ENCODE measurements at places on chromosomes 6 and 20. TPM values are rescaled to one million over a fixed set of nuclear protein-coding genes. Genes with fewer than 3 reads are reported as not detected.

GRCh38 chr6:128827675-128828464 lies 55.1 kb upstream of the LAMA2 start:
- no peak for DNase-seq

DNA sequence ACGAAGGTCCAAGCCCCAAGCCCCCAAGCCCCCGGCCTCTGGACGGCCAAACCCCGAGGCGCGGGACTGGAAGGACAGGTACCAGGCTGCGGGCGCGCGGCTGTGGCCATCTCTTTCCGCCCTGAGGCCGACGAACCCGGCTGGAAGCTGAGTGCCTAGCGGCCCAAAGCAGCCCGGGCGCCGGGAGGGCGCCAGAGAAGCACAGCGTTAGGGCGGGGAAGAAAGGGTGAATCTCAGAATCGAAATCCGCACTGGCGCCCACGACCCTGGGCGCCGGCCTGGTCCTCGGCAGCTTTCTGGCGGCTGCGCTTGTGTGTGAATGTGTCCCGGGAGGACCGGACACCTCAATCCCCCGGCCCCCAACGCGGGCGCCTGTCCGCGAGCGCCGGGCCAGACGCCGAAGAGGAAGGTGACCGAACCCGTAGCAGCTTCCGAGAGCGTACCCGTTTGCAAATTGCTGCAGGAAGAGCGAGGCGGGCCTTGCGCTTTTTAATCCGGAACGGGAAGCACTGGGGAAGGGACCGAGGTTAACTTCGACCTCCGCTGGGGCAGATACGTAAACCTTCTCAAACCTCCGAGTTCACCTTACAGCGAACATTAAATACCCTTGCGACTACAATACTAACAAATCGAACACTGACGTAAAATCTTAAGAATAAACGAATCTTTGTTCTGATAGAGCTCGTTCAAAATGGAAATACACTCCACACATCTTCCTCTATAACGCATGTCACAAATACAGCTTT lies 2.9 kb downstream of the NRN1 start:
- DNase-seq, result no peak

DNA sequence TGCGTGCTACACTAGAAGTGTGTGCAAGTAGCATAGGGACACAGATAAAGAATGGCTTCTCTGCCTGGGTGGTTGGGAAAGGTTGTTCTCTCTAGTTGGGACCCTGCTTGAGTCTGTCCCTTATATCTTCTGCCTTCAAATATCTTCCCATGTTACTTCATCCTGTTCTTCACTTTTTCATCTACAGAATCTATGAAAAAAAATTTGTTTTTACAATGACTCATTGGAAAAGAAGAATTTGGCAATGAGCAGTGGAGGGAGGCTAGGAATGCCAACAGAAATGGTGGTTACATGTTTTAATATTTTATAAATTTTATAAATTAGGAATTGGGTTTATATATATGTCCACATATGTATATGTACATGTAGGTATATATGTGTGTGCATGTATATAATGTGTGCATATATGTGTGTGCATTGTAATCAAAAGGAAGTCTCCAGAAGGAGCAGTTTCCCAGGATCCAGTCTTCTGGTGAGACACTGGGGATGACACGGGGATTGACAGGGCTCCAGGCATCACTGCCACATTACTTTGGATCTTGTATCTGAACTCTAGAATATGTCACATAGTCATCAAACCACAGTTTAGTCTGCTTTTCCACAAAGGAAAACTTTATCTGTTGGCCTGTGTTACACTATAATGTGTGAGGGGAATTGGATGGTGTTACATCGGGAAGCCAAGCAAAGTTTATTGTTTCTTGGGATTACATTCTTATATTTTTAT lies 75.3 kb upstream of the RIPOR2 start:
- DNase-seq, result no peak

GRCh38 chr20:3085571-3086072 lies 1.1 kb upstream of the AVP start:
- no peak for DNase-seq

DNA sequence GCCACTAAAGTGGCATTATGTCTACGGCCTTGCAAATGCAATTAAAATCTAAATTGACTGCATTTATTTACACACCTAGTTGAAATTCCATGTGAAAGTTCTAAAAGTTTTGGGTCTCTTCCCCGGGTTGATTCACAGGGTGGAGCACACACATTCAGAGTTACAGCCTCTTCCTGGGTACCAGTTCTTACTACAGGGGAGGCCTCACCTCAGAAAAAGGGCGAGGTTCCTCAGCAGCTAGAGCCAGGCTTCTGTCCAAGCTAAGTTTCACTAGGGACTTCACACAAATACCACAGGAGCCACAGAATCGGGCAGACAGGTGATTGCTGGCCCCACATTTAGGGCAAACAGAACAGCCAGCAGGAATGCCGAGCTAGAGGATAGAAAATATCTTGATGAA lies 52.7 kb downstream of the DZANK1 start:
- DNase-seq, result no peak

DNA sequence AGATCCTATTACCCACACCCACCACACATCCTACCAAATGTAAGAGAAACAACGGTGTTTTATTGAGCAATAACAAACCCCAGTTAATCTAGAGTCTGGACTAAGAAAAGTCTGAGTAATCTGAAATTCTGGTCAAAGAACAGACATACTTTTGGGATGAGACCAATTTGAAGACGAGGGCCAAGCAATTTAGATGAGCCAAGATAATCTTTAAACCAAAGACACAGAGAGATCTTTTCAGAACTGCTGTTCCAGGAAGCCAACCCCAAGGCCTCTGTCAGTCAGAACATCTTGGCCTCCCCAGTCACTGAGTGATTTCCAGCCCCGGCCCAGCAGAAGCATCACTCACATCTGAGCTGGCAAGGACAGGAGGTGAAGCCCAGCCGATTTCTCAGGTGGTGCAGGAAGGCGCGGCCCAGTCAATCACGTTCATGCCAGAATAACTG lies 118.5 kb upstream of the SYNDIG1 start:
- peak; percentile 17 for DNase-seq

DNA sequence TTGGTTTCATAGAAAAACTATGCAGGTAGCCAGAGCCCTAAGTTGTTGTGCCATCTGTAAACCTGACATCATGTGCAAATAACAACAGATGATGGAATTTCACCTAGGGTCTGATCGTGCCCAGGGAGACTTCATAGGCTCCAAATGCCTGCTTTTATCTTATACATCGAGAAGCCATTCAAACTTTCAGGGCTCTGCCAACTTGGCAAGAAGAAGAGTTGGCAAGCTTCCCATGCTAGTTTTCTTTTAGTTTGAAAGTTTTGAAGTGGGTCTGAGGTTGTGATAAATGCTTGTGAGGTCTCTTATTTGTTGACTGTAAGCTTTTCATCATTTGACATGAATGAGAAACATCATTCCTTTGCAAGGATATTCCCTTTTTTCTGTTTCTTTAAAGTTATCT lies 175.4 kb upstream of the FLRT3 start:
- DNase-seq, result no peak

INSM1 gene
- total RNA-seq, result not detected

DNA sequence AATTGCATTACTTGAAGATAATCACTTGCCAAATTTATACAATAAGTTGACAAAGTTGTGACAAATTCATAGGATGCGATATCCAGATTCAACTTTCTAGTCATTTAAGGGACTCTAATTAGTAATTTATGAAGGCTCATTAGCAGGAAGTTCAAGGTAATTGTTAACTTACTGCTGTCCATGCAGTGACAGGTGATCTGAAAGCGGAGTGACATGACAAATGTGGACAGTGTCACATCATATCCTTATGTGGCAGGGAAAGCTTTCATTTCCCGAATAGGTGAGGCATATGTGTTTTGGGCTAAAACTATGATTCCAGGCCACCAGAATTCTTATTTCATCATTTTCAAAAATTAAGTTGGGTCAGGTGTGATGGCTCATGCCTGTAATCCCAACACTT lies 115.9 kb upstream of the BMP2 start:
- DNase-seq, result no peak

TRAPPC3L gene
- total RNA-seq, result not detected

- DNase-seq, result no peak
These were observed 68.5 kb downstream of the DNAH8 start for GRCh38 chr6:38783443-38784228.

DNA sequence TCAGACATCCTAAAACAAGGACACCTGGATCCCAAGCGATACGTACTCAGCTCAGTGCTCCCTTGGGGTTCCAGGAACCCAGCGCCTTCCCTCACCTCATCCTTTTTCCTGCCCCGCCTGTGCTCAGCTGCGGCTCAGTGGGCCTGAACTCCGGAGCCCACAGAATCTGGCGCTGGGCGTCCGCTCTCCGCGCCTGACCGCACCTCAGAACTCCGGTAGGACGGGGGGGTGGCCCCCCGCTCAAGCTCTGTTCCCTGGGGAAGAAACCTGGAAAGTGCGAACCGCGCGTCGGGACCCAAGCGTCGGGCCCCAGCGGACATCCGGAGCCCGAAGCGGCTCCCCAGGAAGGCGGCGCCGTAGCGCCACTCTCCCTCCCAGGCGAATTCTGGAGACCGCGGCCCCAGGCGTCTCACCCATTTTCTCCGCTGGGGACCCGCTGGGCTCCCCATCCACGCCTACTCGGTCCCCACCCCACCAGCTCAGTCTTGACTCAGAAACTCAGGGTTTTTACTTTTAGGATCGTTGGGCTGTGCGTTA lies 336 bp upstream of the LY6G5C start:
- no peak for DNase-seq

PRIM2 gene
- total RNA-seq, result 3.7 TPM

DLL1 gene
- 1.8 TPM for total RNA-seq

GNL1 gene
- total RNA-seq, result 13.2 TPM

CUL9 gene
- total RNA-seq, result 5.3 TPM

DNA sequence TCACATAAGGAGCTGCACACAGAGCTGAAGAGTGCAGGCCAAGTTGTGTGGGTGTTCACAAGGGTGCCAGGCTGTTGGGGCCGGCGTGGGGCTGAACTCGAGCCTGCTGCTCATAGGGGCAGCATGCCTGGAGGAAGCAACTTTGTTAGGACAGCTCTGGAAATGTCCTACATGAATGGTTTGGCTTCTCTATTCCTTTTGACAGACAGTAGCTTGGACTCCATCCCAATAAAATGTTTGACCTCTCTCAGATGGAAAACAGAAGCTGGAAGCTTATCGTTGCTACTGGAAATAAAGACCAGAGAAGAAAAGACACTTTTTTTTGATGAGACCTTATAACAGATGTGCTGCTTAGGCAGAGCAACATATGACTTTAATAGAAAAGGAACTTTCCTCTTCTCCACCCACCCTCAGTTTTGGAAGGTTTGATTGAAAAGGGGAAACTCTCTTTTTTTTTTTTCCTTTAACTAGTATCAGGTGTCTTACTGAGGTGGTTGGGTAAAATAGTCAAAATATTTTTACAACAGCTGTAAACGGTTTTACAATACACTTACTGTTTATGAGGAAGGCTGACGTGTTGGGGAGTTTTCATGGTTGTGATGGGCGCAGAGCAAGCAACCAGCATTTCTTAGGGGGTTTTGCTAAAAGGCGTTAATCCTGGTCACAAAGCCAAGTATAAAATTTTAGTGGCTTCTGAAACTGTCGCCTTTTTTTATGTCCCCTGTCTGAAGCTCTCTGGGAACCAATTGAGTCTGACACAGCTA lies 80.7 kb upstream of the EEF1E1 start:
- no peak for DNase-seq

HSD17B8 gene
- 17.4 TPM for total RNA-seq

C6orf132 gene
- not detected for total RNA-seq

- DNase-seq, result no peak
These were observed 61.8 kb downstream of the RSPH3 start for GRCh38 chr6:158938220-158938619.

- no peak for DNase-seq
These were observed 206.0 kb upstream of the MARCKS start for GRCh38 chr6:113651120-113651519.

RCAN2 gene
- 26.2 TPM for total RNA-seq

GRCh38 chr20:32358883-32359632 lies 927 bp downstream of the ASXL1 start:
- DNase-seq, result peak; percentile 56

SOX18 gene
- 5.9 TPM for total RNA-seq

MCCD1 gene
- total RNA-seq, result not detected

All from gastrocnemius medialis (tissue), 4 donors.